ENCODE measurements at places on chromosomes 16 and 17.

GRCh38 chr16:27322858-27323780, 9.3 kb downstream of the IL4R start:
- DNase-seq: no peak

- no peak for DNase-seq
These were observed 1.1 kb upstream of the NTN1 start for GRCh38 chr17:9020096-9020823.

DNA sequence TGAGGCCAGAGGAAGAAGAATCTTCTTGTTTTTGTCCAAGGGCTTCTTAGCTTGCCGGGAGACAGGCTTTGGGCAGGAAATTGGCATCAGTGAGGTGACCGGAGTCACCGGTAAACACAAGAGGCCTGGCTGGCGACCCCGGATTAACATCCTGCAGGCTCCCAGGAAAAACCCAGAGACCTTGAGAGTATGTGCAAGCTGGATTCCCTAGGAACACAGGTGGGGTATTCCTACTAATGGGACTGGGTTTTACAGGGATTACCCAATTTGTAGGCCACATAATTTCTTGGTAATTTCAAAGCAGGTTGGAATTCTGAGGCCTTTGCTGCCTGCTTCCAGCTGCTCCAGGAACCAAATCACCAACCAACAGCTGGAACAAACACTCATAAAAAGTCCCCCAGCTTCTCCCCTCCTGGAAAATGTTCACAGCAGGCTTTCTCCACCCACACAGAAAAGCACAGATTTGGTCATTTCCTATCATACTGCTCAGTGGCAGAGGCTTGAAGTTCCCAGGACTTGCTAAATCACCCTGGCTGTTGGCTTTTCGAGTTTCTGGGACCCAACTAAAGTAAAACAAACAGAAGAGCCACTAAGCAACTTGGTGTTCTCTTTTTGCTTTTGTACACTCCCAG, 258.8 kb downstream of the IRF8 start:
- no peak for DNase-seq

DNA sequence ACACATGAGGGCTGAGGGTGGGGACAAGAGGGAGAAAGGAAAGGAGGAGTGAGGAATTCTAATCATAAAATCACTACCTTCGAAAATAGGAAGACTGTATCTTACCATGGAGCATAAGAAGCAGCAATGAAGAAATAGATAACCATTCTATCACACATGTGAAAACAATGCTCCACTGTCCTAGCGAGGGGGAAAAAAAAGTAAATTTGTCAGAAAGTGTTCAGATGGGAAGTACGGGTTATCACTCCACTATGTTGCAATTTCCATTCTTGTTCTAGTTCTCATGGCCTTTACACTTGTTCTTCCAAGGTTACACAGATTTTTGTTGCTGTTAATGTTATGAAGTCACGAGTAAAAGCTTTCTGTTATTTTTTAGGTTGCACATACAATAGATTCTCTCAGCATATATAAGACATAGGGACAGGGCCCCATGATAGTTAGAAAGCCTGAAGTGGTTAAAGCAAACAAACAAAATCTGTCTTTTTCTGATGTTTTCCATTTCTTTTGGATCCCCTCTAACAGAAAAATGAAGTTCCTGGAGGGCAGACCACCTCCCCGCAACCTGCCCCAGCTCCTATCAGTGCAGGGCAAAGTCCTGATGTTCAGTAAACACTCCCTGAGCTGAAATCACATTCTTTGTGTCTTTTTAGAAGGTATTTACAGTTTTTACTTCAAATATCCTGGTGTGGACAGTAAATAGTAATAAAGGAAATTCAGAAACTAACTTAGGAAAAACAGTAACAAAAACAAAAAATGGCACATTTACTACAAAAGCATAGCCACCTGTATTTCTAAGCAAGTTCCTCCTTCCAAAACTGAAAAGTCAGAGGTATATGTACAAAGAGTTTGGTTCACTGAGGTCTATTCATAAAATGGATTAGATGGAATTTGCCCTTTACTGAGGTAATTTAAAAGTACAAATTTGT, 13.7 kb downstream of the MMD start:
- no peak for DNase-seq

DNA sequence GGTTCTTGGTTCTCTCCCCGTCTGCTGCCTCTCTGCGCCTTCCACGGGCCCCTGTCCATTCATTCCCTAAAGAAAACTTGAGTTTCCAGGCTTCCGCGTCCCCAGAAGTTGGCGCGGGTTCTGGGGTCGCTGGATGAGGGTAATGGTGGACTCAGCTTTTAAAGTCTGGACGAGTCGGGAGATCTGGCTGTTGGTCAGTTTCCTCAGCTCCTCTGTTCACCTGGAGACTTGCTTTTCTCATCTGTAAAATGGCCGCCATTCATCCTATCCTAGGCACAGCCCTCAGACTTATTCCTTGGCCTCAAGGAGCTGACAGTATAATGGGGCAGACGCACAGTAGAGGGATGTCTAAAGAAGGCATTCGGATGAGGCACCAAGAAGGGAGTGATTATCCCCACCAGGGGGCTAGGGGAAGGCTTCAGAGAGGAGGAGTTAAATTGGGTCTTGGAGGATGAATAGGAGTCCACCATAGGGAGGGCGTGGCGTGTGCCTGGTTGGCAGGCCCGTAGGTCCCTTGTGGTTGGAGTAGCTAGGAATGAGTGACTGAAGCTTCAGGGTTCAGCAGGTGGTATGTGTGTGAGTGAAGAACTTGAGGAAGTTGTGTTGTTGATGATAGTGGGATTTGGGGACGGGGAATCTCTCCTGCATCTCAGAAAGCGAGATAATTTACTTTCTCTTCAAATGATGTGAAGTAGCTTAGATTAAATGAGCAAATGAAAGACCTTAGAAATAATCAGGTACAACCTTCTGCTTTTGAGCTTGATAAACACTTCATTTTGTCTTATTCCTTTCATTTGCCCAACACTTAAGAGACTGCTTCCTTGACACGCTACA, 652 bp downstream of the VPS35L start:
- no peak for DNase-seq

DNA sequence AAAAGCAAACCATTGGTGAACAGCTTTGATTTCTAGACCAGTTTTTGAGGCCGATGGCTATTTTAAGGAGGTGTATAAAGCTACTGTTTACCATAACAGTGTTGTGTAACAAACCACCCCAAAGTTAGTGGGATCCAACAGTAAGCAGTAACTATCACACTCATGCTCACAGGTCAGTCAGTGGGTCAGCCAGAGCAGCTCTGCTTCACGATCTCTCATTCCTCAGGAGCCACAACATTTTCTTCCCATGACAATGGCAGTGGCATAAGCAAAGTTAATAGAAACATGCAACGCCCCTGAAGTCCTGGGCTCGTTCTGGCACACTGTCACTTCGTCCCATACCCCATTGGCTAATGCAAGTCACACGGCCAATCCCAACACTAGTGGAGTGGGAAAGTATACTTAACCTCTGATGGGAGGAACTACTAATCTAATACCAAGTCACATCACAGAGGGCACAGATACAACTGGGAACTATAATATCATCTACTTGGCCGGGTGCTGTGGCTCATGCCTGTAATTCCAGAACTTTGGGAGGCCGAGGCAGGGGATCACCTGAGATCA, 28.0 kb upstream of the B4GALNT2 start:
- DNase-seq: no peak

DNA sequence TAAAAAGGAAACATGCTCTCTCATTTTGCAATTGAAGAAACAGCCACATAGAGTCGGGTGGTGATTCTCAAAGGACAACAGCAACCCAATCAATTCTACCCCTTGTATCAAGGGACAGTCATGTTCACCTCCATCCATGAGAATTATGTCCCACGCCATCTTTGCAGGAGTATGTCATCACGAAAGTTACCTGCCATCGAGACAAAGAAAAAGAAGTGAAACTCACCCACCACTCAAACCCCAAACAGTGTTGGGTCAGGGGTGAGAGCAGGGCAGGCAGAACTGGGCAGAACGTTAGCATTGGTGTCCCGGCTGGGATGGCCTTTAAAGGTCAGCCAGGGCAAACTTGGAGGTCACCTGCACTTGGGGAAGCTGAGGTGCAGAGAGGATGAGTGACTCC, 24.2 kb upstream of the HNF1B start:
- DNase-seq: no peak

- no peak for DNase-seq
These were observed 52.2 kb downstream of the TUBD1 start for GRCh38 chr17:59840329-59841090.

DNA sequence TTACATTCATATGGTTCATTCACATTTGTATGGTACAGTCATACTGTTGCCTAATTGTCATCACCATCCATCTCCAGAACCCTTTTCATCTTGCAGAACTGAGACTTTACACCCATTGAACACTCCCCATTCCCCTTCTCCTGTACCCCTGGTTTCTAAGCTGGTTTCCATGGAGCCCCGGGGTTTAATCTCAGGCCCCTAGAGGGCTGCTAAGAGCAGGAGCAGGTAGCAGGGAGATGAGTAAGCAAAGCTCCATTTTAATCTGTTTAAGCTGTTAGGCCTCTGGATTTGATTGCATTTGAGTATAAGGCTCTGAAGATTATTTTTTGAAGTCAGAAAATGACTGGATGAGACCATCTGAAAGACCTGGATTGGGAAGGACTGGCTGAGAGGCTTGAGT, 68.5 kb upstream of the RPL38 start:
- no peak for DNase-seq

DNA sequence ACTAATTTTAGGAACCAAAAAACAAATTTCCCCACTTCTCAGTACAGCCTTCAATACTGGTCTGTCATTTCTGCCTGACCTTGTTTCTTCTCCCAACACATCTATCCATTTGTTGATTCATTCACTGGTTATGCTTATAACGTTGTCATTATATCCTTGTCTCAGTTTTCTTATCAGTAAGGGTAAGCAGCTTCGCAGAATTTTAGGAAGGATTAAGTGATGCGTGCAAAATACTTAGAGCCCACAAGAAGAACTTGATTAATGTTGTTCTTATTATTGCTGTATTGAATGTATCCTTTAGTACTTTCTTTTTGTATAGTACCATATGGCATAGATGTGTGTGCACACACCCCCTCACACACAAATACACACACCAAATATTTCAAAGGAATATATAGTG, 403.5 kb upstream of the HSBP1 start:
- DNase-seq: no peak

- no peak for DNase-seq
These were observed 253.3 kb upstream of the CDH5 start for GRCh38 chr16:66113223-66113622.

- DNase-seq: no peak
These were observed 318 bp upstream of the RBL2 start for GRCh38 chr16:53433930-53434376.

- DNase-seq: no peak
These were observed 4.5 kb downstream of the ATMIN start for GRCh38 chr16:81040131-81040530.

DNA sequence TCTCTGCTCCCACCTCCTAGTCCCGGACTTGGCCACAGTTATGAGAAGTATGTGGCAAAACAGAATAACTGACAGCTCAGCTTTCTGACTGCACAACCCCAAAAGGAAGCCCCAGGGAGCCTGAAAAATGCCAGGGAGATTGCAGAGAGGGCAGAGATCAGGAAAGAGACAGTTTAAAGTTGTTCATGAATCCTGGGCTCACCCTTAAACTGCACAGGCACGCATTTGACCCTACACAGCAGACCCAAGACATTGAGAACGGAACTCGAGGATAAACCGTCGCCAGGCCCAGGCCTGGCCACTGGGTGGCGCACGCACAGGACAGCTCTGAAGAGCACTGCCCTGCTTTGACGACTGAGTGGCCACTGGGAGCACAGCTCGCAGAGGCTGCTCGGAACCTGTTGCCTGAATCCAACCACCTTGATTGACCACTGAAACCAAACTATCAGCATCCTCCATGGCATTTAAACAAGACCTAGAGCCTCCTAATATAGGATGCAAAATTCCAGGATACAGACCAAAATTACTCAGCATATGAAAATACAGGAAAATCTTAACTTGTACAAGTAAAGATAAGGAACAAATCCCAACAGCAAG, 114.0 kb downstream of the C16orf95 start:
- DNase-seq: no peak

- DNase-seq: no peak
These were observed 839 bp upstream of the METRN start for GRCh38 chr16:714079-714478.

DNA sequence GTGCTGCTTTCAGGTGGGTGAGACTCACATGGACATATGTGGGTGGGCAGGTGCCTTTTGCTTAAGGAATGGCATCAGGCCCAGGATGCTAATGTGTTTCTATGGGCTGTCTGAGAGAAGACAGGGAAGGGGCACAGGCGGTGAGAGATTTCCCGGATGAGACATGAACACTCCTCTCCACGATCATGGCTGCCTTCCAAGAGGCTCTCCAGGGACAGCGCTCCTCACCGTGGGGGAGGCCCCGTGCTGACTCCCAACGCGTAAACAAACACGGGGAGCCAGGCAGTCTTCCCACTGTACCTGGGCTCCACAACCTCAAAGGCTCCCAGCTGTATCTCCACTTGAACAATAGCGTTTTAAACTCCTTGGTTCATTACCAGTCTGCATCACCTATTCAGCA, 42.8 kb downstream of the CDK5R1 start:
- no peak for DNase-seq

GRCh38 chr17:2363318-2363717, 26.0 kb downstream of the SGSM2 start:
- DNase-seq: no peak

- peak; percentile 74 for DNase-seq
These were observed at the start of gene JMJD8 for GRCh38 chr16:684071-684794. TSS of gene JMJD8 (minus strand) at chr16:684334. CDS start at chr16:684319, 15 bp downstream.

GRCh38 chr17:57121308-57122042, 36.4 kb downstream of the AKAP1 start:
- no peak for DNase-seq

DNA sequence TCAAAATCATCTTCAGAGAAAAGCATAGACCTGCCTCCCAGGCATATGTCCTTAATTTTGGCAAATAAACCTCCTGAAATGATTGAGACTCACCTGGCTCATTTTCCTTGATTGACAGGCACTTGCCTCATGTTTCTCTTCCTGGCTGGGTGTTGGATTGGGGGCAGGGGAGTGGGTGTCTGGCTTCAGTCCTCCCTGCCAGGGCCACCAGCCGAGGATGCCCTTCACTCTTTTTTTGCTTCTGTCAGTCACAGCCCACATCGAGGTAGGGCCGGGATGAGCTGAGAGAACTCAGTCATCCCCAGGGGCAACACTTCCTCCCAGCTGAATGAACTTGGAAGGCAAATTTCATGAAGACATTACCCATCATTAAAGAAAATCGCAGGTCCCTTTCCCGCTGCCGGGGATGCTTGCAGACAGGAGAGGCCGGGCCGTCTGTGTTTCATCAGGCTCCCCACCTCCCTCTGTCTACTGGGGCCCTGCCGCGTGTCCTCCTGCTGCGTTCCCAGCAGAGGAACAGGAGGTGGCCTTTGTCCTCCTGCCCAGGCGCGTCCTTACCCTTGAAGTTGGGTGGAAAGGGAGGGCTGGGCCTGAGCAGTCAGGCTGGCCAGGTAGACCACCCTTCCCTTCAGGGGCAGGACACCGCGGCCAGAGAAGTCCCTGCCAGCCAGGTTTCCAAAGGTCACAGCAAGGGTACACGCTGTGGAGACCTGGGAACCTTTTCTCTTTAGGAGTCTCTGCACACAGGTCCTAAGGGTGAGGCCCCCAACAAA, 11.2 kb upstream of the DNAH17 start:
- DNase-seq: no peak

Data from bone marrow (tissue), 2 donors.